Amygdala (tissue), 56 donors: ENCODE measurements at places on chromosomes 7 and 10.

DNA sequence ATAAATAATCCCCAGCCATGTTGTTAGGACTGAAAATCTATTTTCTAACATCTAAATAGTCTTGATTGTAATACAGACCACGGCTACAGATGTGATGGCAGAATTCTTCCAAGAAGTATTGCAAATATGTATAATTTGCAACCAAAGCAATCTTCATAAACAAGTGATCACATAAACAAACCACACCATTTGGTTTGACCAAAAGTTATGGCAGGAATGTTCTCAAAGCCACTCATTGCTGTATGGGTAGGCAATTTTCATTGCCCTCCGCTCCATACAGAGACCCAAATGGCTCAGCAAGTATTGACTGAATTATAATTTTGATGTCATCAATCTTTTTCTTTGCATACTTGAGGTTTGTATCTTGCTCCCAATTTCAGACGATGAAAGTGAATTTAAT is 19.0 kb upstream of the RHOBTB1 start:
- no peak for DNase-seq

- no peak for DNase-seq
Measured at GRCh38 chr7:141203586-141203985, 129.7 kb downstream of the TMEM178B start.

DNA sequence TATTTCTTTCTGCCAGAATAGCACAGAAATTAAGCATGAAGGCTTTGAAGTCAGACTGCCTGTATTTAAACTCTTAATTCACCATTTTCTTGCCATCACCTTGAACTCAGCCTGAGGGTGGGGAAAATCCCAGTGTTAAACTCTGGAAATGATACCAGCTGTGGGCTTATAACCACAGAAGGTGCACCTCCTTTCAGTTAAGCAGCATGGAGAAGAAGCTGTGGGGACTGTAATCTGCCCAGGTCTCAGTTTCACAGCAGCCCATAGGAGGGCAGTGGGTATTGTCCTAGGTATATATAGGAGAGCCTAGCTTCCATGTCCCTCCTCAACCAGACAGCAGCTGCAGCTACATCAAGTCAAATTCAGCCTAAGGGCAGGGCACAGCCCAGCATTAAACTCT is 241.6 kb downstream of the HPSE2 start:
- DNase-seq, result no peak

DNA sequence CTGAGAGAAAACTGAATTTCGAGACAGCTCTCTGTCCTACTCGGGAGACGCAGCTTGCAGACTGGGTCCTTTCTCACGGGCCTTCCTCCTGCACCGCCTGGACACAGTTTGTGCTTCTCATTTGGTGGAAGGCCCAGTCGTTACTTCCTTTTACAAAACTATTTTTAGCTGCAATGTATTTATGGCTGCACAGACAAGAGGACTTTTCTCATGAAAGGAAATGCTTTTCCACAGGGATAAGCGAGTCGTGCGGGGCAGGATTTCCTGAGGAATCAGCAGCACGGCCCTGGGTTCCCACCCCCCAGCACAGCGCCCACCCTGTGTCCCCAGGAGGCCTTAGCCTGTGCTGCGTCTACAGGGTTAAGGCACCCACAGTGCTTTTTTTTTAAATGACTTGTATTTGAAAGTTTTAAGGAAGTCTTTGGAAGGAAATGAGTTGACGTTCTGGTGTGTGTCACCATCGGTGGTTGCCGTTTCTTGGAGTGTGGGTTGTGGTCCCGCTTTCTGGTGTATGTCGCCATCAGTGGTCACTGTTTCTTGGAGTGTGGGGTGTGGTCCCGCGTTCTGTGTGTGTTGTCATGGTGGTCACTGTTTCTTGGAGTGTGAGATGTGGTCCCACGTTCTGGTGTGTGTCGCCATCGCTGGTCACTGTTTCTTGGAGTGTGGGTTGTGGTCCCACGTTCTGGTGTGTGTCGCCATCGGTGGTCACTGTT is 50.9 kb downstream of the INPP5A start:
- DNase-seq, result no peak

DNA sequence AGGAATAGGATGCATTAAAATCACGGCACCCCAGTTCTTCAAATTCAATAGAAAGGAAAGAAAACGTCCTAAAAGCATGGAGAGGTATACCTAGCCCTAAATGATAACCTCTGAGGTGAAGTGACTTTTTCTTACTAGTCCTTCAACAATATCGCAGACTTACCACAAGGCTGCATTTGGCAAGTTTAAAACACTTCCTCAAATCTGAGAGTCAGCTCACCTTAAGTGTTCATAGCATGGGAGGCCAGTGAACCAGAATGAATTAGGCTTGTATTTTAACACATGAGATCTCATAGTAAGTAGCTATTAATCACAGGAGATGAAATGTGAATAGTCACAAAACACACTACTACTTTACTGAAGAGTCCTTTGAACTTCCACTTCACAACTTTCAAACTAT is 124.2 kb downstream of the RNF32 start:
- no peak for DNase-seq

GRCh38 chr7:81245353-81245752 is 326.5 kb upstream of the SEMA3C start:
- no peak for DNase-seq

DNA sequence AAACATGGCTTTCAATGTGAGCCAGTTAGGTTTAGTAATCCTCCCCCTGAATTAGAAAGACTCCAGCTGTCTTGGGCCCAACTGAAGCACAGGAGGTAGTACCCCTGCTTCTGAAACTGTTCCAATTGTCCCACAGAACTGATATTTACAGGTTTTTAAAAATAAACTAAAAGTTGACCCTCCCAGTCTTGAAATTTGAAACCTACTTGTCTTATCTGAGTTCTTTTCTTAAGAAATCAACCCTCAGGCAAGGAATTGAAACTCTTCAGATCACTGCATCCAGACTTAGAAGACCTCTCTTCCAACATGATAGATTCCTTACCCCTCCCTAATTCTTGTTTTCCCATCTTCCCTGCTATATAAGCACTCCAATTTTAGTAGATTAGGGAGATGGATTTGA is 13.3 kb upstream of the ARHGAP21 start:
- DNase-seq, result no peak

GRCh38 chr10:130440494-130440893 is 304.3 kb downstream of the GLRX3 start:
- DNase-seq, result no peak

DNA sequence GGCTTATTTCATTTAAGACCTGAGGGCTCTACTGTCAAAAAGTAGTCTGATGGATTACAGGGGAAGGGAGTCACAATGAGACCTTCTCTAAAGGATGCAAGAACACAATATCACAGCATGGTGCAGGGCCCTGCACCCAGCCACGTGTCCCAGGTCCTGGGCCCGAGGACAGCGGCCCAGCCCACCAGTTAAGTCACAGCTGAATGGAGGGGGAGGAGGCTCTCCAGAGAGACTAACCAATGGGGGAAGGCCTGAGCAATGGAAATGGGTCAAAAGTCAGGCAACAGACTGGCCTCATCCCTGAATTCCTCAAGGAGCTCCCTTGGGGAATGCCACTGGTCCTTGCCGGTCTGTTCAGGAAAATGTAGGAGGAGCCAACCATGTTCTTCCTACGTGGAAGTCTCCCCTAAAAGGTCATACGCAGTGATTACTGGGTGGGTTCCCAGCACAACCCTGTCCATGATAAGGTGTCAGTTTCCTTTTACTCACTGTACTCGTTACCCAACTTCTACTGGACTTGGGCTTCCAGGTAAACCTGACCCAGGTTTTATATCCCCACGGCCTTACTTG is 28.3 kb downstream of the CCDC3 start:
- no peak for DNase-seq

GRCh38 chr7:114082642-114083165 is 163.9 kb upstream of the PPP1R3A start:
- no peak for DNase-seq

DNA sequence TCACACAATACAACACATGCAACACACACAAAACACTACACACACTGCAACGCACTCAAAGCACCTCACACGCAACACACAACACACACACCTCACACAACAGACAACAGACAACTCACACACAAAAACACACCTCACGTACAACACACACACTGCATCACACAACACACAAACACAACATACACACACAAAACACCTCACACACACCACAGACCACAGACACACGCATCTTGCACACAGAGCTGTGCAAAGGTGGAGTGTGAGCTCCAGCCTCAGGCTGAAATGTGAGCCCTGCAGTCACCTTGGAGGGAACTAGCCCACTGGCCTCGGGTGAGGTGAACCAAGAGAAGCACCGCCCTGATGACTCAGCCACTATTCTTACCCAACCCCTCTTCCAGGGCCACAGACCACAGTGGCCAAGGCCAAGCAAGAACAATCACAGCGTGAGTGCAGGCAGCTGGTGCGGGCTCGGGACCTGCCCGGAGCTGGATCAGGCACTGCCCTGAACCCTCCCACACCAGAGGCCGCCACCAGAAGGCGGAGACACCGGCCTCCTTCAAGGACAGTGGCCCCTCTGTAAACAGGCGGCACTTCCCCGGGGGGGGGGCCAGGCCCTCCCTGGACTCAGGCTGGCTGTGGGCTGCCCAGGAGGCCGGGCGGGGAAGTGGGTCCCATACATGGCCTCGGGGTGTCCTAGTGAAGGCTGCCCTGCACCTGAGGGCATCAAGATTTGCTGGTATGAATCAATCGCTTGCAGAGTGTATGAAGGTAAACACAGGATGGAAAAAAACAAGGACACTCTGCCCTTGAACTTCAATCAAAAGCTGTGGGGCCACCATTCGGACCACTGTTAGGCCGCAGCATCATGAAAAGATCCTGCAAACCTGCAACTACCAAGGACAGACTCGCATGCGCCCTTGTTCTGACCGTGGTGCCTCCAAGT is 106.7 kb downstream of the TNS3 start:
- no peak for DNase-seq

- DNase-seq, result no peak
Measured at GRCh38 chr10:129402459-129402858, 64.6 kb upstream of the MGMT start.

DNA sequence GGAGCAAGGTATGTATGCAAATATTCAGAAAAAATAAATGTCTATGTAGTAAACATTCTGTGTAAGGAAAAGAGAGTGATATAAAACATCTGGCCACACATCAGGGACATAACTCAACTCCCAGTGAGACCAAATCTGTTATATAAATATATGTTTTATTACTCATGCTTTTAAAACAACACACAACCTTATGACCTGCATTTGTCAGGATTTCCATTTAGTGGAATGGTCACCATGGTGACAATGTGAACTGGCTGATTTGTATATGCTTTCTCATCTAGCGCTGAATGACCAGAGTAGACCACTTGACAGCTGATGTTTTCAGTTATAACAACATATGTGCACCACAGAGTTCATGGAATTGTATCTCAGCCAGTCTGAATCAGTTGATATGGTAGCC is 551.7 kb downstream of the HTR7 start:
- no peak for DNase-seq

- DNase-seq, result no peak
Measured at GRCh38 chr7:96836456-96836855, 126.8 kb upstream of the SEM1 start.

GRCh38 chr10:69696073-69696731 is 66.2 kb downstream of the FAM241B start:
- DNase-seq, result no peak

DNA sequence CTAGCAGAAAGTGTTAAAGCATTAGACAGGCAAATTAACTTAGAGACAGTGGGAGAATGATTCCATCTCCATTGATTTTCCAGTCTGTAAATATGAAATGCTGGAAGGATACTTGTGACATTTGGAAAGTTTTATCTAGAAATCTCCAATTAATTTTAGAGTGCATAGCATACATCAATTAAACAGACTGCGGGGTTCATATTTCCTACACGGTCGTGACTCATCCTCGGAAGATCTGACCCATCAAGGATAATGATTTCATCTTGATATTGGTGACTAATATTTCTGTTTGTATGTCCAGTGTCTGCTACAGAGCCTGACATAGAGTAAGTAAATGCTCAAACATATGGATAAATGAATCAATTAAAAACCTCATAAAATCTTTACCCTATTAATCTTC is 474.9 kb downstream of the KCNMA1 start:
- no peak for DNase-seq

DNA sequence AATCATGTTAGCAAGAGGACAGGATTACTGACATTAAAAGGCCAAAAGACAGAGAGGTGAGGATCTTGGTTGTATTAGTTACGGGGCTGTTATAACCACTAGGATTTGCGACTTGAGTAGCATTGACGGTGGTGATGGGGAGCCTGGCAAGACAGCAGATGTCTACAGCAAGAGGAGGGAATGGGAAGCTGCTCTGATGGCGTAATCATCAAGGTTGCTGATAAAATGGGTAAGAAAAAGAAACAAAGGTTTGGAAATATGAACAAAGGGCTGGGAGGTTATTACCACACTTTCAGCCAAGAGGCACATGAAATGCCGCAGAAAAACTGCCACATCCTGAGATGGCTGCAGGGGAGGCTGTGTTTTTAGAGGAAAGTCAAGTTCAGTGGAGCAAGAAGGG is 33.9 kb downstream of the TMEM229A start:
- no peak for DNase-seq

GRCh38 chr10:32253821-32254220 is 93.1 kb downstream of the EPC1 start:
- no peak for DNase-seq

- no peak for DNase-seq
Measured at GRCh38 chr7:88315522-88315921, 8.8 kb upstream of the STEAP4 start.

- DNase-seq, result no peak
Measured at GRCh38 chr10:133608855-133609254, 17.7 kb downstream of the FRG2B start.

DNA sequence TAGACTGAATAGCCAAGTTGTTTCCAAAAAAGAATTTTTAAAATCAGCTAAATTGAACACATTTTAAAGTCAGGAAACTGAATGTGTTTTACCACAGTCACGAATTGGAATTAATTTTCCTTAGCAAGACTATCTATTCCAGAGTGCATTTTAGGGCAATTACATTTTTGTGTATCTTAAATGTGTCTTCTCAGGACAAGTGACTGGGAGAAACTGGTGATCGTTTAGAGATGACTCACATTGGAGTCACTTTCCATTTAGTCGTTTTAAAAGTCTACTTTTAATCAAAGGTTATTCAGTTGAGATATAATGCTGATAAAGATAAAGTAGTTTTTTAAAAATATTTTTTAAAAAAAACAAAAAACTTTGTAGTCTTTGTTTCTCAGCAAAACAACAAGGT is 191.7 kb upstream of the SLC26A5 start:
- DNase-seq, result no peak

- DNase-seq, result no peak
Measured at GRCh38 chr7:158366346-158366745, 221.3 kb downstream of the PTPRN2 start.

DNA sequence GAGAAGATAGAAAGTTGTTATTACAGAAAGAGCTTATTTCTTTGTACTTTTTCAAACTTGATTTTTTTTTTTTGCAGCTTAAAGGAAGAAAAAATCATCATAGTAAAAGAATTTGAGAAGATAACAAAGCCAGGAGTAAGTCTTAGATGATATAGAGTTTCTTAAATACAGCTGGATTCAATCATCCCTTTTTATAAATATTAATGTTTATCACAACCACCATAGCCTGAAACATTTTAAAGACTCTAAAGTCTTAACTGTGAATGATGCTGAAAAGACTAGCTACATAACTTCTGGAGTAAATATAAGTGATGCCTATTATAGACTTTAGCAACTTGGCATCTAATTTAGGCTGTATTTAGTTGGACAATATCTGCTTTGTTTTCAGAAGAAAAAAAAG is 54.8 kb upstream of the FGL2 start:
- DNase-seq, result no peak

GRCh38 chr10:119371704-119372663 is 164.6 kb downstream of the GRK5 start:
- DNase-seq, result no peak
